ENCODE measurements at places on chromosomes 3 and 15. TPM values are rescaled to one million over a fixed set of nuclear protein-coding genes. Genes with fewer than 3 reads are reported as not detected.
A peak's percentile ranks its signal among the peaks of the same experiment; 100 is the strongest.

The CEP19 gene
- total RNA-seq = 3.6 TPM

DNA sequence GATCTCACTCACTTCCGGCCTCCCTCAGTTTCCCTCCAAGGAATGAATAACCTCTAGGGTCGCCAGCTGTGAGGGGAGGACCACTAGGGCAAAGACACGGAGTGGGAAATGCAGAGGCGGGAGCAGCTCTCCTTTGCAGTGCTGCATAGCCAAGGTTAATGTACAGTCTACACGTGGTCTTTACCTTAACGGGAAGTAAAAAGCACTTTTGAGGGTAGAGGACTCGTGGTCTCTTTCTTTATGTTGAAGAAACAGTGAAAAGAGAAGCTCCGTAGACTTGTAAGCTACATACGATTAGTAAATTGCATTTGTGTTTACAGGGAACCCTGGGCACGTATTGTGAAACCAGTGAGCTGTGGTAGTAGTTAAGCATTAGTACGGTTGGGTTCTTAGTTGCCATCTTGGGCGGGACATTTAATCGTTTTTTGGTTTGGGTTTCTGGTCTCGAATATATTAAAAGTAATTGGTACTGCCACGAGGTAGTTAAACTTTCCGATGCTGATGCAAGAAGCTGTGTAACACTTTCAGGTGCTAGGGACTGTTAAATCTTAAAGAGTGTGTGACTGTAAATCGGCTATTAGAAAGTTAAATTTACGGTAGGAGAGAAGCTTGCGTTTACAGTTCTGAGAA, 828 bp downstream of the U2SURP start:
- peak; percentile 55 for DNase-seq

The PRSS50 gene
- total RNA-seq = not detected

DNA sequence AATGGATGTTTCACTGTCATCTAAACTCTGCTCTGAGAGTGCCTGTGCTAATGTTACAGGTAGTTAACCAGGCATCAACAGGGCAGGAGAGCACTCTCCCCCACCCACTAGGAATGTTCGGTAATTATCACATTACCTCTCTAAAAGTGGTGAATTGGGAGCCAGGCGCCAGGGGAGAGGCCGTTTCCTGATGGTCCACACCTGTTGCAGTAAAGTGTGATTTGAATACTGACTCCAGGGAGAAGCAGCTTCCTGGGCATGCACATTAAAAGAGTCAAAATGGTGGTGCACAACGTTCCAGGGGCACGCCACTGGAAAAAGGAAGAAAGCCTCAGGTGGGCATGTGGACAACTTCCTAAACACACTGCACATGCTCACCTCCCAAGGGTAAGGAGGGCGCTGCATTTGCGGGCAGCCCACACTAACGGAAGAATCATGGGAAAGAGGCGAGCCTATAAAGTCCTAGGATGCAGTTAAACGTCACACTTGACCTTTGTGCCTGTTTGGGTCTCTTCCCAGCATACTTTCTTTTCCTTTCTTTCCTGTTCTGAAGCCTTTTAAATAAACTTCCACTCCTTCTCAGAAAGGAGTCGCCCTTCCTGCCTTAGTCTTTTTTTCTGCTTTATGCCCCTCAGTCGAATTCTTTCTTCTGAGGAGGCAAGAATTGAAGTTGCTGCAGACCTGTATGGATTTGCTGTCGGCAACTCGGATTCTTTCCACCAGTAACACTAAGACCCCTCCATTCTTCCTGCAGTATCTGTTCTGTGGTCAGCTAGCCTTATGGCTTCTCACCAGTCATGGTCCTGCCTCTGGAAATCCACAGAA, 28.9 kb upstream of the GPD1L start:
- no peak for DNase-seq

DNA sequence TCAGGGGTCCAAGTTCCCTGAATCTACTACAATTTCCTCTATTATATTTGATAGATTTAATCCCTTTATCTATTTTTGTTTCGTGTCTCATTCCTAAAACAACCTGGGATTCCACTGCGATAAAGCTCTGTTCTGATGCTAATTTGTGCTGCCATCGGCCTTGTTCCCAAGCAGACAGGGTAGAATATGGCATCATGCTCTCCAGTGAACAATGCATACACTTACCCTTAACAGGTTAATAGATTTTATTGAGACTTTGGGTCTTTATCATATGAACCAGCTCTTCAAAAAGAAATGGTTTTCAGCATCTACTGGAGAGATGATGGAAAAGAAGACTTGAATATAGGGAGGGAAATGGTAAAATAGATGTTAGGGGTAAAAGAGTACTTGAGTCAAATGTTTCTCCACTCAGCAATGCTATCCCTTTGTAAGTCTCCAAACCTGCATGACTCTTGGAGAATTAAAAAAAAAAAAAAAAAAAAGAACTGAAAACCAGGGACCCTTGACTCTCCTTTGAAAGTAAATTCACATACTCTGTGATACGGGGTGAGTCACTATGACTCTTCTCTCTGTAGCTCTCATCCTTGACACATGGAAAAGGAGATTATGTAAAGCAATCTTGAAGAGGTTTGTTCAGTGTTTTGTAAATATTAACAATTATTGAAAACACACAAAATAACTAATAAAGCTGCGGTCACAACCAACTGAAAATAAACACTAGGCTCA, 268.8 kb downstream of the ZBTB20 start:
- no peak for DNase-seq

DNA sequence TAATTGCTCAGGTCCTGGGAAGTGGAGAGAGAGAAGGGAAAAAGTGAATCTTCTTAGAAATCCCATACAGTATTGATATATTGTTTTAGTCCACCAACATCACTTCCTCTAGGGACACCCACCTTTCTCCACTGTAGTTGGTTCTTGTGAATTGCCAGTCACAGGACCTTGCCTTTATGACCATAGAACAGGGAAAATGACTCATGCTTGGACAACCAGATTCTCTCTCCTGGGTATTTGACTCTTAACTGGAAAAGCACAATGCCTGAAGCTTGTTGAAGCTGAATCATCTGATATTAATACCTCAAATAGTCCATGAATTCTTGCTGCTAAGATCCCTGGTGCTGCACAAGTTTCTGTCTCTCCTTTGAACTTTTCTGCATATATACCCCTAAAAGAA, 32.5 kb upstream of the DCLK3 start:
- peak; percentile 87 for DNase-seq

DNA sequence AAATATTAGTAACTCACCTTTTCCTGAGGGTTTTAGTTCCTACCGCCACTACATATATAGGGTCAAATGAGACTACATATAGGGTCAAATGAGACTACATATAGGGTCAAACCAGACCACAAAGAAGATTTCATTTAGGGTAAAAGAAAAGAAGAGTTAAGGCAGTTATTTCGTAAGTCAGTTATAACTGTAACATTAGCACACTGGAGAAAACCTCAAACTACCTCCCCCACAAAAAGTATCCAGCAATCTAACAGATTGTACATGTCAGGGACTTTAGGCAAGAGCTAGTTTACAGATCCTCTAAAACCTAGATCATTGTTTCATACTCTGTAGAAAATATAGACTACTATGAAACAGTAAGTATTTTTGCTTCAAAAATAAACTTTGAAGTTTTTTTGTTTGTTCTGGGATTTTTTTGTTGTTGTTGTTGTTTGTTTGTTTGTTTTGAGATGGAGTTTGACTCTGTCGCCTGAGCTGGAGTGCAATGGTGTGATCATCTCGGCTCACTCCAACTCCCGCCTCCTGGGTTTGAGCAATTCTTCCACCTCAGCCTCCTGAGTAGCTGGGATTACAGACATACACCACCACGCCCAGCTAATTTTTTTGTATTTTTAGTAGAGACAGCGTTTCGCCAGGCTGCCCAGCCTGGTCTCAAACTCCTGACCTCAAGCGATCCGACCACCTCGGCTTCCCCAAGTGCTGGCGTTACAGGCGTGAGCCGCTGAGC, 92.4 kb upstream of the CGNL1 start:
- no peak for DNase-seq

The KNG1 gene
- total RNA-seq = not detected

DNA sequence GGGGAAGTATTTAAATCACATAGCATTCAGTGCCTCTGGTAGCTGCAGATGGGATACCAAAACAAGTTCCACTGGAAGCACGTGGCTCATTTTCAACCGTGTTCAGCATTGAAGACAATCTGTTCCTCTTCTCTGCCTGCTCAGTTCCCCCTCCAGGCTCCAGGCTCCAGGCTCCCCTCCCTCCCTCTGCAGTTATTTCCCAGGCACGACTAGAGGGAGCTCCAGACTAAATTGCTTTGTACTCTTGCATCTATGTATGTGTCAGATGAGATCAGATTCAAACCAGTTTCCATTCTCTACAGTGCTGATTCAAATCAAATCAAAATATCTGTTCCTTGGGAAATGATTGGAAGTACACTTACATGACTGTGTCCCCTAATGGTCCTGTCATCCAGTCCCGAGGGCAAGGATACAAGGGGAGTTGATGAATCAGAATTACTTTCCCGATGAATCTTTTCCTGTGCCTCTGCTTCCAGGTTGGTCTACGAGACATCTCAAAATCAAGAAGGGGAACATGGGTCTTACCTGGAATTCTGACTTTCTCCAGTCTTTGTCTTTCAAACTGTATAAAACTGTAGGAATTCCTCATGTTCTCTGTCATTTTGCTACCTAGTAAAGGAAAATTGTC, 600.5 kb downstream of the EDEM1 start:
- no peak for DNase-seq

- DNase-seq = no peak
Measured at GRCh38 chr15:73632670-73633058, 525 bp downstream of the NPTN start.

- DNase-seq = no peak
Measured at GRCh38 chr15:34341381-34342212, 1.3 kb downstream of the NOP10 start.

The DPPA4 gene
- total RNA-seq = not detected

DNA sequence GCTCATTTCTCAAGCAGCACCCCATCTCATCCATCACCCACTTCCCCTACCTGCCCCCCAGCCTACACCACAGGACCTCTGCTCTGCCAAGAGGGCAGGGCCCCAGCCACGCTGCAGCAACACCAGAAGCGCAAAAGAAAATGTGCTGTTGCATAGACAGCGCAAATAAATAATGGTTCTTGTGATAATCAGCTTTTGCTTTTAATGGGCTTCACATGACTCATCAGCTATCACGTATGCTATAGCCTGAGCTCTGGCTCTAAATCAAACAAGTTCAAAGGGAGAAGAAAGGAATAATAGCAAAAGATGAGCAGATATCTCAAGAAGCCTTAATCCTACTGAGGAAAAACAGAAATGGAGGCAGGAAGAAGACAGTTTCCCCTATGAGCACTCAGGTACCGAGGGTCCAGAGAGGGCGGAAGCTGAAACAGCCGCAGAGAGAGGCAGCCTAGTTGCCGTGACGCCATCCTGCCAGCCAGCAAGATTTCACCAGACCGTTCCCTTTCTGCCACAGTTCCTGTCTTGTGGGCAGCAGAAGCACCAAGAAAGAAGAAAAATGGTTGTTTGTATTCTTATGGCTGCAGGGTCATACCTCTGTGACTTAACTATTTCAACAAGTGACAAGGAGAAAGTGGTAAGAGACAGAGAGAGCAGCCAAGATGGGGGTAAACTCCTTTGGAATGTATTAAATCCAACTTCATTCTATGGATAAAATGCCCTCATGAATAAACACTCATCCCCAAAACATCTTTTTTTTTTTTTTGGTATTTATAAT, 22.0 kb downstream of the RAB27A start:
- no peak for DNase-seq

DNA sequence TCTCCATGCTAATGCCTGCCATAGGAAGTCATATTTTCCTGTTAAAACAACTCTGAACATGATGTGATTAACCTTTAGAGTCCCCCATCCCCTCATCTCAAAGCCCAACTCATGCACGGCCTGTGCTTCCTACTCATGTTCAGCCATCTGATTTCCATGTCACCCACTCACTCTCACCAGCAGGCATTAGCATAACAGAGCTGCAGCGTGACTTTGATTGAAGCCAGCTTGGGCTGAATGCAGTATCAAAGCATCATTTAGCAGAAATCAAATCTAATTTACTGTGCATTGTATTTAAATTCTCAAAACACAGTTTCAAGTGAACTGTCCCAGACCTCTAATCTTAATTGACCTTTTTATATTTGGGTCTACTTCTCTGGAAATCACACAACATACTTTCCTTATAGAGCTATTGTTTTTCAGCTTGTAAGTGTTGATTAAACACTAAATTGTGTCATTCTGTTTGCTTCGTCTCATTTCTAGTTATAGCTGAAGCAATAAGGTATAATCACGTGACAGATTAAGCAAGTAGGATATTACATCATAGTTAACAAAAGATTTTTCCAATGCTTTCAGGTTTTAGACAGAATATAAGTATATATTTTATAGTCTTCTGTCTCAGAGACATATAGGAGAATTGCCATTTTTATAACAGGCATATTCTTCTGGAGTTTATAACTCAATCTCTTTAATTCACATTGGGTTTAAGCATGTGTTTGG, 501.5 kb downstream of the ROBO2 start:
- DNase-seq = no peak

DNA sequence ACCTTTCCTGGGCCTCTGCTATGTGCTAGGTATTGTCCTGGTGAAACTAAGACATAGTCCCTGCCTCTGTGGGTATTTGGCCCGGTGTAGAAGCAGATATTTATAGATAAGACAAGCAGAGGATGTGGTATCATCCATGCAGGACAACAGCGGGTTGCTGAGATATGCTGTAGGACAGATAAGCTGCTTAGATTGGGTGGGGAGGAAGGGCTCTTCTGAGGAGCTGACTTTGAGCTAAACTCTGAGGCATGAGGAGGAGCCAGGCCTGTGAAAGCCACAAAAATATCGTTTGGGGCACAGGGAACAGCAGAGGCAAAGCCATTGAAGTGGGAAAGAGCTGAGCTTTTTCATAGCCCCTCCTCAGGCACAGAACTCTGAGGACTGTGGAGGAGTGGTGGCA, 492.5 kb upstream of the CFAP20DC start:
- no peak for DNase-seq

The GYG1 gene
- total RNA-seq = 54.8 TPM

GRCh38 chr3:128878556-128879124, 780 bp upstream of the ACAD9 start:
- DNase-seq = peak; percentile 91

The LRCH3 gene
- 91.6 TPM for total RNA-seq

DNA sequence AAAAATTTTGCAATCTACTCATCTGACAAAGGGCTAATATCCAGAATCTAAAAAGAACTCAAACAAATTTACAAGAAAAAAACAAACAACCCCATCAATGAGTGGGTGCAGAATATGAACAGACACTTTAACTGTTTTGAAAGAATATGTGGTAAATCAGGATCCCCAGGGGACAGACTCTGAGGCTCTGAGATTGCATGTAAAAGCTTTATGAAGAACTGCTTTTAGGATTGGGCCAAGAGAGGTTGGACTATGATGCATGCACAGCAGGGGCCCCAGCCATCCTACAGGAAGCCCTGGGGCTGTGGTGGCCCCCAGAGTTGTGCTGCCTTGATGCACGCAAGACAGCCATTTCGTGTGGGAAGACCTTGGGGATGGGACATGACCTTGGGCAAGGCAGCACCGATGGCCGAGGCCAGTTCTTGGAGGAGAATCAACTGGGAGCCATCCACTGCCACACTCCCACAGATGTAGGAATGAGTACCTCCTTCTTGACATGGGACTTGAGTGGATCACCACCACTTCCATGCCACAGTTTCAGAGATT, 298.1 kb upstream of the THBS1 start:
- no peak for DNase-seq

- no peak for DNase-seq
Measured at GRCh38 chr3:156024904-156025533, 95.4 kb upstream of the KCNAB1 start.

The ITIH4 gene
- total RNA-seq = 3.5 TPM

The MKRN2OS gene
- total RNA-seq = not detected

- DNase-seq = no peak
Measured at GRCh38 chr15:91894606-91895005, 41.1 kb downstream of the SLCO3A1 start.

The PCOLCE2 gene
- 21.4 TPM for total RNA-seq
